ENCODE measurements at places on chromosomes 6 and 20.

GRCh38 chr6:143441680-143442545, 8.6 kb downstream of the ADAT2 start:
- no peak for DNase-seq

GRCh38 chr6:122059918-122060317, 339.5 kb upstream of the HSF2 start:
- no peak for DNase-seq

DNA sequence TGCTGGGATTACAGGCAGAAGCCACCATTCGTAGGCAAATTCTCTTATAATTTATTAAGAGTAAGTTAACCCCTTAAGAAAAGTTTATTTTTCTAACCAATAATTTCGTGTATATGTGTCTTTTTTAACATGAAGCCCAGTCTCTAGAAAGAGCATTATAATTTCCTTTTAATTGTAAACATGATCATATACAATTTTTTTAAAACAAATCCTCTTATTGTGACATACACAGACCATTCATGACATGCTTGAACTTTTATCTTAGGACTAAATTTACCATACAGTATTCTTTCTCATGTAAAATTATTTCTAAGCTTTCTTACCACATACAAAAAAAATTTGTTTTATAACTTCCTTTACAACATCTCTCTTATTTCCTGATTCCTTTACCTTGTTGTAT, 6.7 kb downstream of the ACOT13 start:
- no peak for DNase-seq

DNA sequence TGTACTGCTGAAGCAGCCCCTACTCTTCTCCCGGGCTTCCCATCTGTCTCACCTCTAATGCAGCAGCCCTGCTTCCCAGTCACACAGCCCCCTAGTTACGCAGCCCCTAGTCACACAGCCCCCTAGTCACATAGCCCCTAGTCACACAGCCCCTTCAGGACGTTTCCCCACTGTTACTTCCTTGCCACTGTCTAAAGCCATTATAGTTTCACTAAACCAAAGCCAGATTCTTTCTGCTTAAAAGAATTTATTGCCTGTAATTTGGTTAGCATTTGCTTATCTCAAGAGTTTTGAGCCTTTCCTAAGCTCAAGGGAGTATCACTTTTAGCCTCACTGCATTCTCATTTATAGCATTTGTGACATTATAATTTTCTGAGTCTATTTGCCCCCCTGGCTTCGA, 127.9 kb downstream of the LMBRD1 start:
- DNase-seq = no peak

- no peak for DNase-seq
Measured at GRCh38 chr6:16663901-16664300, 97.4 kb downstream of the ATXN1 start.

DNA sequence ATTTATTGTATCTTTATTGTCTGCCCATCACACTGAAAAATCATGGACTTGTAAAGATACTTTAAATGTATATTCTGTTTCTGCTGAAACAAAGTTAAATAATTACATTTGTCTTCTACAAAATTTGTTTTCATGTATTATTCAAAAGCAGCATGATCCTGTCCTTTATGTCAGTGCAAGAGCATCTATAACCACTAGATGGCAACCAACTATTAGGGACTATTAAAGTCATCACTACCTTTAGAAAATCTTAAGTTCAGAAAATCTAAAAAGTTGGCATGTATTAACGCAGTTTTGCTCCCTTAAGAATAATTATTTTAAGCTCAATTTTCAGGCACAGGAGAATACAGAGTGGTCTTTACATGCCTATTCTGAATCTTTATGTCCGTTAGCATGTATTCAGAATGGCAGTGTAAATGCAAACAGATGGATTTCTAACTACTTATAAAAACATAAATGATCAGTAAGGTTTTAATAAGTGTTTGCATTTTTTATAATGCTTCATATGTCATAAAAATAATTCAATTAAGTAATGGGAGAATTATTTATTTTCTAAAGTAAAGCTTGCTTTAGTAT, 17.8 kb downstream of the TMEM30A start:
- peak; percentile 64 for DNase-seq

GRCh38 chr6:45721665-45722064, 294.0 kb downstream of the CLIC5 start:
- DNase-seq = no peak

DNA sequence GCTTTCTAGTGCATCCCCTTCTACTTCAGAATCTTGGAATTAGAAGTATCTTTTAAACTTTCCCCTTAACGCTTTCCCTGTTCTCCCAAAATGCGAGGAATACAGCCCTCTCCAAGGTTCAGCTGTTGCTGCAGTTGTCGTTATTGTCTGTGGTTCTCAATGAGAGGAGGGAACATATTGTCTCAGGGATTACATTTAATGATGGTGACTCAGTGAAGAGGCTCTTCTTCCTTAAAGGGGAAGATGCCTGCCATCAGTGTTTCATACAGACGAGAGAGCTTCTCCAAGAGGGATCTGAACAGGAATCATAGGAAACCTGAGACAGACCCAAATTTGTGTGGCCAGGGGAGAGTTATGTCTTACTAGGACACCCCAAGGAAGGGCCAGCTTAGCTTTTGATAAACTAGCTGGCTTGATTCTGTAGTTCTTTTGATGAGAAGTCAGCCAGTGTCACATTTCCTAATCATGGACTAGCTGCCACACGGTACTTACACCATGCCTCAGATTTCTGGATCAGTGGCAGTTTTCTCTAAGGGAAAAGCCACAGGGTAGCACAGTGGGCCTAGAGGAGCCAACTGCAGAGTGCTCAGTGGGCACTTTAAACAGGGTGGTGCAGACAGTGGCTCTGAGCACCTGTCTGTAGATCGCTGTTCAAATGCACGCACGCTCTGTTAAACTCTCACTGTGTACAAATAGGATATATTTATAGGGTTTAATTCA, 59.7 kb upstream of the TMEM181 start:
- DNase-seq = peak; percentile 37

GRCh38 chr6:41553405-41553999, 7.3 kb downstream of the FOXP4 start:
- DNase-seq = no peak

Measured in cerebellar cortex (tissue), 1 donor.